ENCODE measurements at places on chromosomes 11 and 22.

GRCh38 chr22:24444251-24444650, 16.9 kb downstream of the ADORA2A start:
- no peak for DNase-seq

DNA sequence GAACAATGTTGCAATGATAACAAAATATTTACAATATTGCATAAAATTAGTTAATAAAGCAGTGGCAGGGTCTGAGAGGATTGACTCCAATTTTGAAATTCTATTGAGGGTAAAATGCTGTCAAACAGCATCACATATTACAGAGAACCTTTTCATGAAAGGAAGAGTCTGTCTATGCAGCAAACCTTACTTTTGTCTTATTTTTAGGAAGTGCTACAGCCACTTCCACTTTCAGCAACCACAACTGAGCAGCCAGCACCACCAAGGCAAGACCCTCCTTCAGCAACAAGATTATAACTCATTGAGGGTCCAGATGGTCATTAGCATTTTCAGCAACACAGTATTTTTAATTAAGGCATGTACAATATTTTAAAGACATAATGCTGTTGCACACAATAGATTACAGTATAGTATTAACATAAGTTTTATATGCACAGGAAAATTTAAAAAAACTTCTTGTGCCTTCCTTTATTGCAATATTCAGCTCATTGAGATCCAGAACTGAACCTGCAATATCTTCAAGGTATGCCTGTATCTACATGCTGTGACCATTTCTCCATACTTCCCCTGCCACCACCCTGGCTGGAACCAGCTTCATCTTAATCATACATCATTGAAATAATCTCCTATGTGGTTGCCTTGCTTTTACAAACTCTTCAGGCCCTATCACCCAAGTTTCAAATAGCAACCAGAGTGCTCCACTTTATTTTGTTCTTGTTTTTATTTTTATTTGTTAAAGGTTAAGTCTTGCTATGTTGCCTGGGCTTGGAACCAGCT, 711.2 kb downstream of the KCNA4 start:
- DNase-seq = no peak

DNA sequence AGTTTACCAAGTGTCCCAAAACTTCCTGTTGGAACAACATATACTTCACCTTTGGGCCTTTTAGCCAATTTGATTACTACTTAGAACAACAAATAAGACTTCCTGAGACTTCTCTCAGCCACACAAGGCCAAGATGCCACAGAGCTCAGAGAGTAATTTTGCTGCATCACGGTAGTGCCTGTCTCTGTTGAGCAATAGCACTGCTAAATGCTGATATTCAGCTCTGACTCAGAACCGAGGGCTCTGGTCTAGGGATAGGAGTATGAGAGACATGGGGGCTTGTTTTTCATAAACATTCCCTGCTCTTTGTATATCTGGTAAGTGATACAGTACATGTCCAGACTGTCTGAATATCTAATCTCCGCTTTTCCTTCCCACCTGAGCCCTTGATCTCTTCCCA, 260.4 kb upstream of the ARHGAP20 start:
- no peak for DNase-seq

- DNase-seq = no peak
These were observed 9.5 kb downstream of the WNT11 start for GRCh38 chr11:76196849-76197248.
